Stimulated activated CD4-positive, alpha-beta T cell treated with anti-CD3 and anti-CD28 coated beads, TNF-alpha, amount 100 ng/mL, for 24 hours (primary cell): ENCODE measurements at places on chromosomes 16 and 17.
A peak's percentile ranks its signal among the peaks of the same experiment; 100 is the strongest.

GRCh38 chr16:88576307-88576706, 6.1 kb downstream of the ZC3H18 start:
- DNase-seq = no peak

DNA sequence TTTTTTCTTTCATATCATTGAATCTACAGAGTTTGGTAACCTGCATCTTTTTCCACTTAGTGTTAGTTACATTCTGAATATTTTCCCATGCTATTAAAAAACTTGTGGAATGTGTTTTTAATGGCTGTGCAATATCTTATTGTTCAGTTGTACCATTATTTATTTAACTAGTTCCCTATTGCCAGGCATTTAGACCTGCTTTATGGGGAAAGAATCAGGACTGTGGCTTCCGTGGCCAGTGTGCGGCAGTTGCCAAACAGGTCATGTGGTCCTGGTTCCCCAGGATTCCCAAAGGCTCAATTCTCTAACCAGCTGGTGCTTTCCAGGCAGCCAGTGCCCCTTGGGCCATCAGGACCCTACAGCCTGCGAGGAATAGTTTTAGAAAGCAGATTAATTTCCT, 30.8 kb downstream of the NDEL1 start:
- DNase-seq = no peak

DNA sequence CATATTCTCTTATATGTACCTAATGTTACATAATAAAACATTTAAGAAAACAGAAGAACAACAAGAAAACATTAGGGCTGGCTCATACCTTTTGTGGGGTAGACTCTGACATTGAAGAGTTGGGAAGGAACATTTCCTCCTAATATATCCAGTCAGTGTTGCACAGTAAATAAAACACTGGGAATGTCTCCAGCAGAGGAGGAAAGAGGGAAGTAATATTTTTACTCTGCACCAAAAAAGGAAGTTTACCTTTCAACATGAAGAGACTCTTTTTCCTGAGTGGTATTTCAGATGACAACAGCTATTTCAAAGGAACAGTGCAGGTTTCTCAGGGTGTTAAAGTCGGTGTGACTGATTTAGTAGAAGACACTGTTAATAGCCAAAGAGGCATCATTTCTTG, 31.9 kb downstream of the EPN2 start:
- DNase-seq = no peak

DNA sequence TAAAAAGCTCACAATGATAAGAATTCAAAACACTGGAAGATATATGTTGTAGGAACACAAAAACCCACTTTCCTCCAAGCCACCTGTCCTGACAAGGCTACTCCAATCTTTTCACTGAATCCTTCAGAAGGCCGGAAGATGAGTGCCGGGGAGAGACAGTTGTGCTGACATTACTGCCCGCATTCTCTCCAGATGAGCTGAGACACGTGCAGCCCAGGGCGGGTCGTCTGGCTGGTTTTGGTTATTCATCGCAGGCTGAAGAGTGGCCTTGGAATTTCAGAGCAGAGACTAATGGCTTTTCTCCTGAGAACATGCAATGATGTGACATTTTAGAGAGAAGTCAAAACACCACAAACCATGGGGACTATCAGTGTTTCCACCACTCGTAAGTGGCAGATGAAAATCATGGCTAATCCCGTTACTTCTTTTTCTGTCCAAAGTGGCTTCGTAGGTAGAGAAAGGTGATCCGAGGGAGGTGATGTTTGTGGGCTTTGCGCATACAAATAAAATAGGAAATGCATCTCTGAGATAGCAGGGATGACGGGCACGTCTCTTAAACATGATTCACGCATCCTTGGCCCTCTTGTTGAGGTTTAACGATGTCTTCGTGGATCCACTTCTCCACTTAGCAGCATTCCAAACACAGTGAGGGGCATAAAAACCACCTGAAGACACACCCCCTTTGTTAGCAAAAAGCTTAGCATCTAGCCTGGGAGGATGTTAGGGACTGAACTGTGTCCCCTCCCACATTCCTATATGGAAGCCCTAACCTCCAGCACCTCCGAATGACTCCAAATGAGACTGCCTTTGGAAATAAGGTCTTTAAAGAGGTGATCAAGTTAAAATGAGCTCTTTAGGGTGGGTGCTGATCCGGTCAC, 134.0 kb downstream of the IRX3 start:
- no peak for DNase-seq

- no peak for DNase-seq
Observed at GRCh38 chr16:79528338-79528737, 72.2 kb downstream of the MAF start.

DNA sequence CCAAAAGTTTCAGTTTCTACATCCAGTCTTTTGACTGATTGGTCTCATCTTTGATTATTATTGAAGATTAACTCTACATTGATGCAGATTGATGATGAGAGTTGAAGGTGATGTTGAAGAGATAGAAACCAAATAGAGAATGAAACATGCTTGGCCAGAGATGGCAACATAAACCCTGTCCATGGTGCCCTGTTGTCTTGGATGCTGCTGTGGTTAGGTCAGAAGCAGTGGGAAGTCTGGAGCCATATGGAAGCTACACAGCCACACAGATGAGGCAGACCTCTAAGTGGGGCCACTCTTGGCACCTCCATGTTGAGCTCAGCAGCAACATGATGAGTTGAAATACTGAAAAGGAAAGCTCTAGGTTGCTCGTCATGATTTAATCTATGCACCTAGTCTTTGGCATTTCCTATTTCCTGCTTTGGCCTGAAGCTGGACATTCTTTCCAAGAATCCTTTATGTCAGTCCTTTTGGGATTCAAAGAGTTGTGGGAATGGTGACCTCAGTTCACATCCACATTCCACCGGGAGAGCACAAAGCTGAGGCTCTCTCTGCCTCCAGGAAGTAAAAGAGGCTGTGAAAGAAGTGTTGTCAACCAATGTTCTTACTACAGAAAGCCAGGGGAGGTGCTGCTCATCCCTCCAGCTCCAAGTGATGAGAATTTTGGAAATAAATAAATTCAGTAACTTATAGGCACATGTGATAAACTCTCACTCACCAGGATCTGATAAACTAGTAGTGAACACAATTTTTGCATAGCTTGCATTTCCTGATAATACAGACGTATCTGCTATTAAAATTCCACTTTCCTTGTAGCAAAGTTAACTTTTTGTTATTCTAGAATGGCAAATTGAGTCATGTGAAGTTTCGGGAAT, 127.7 kb upstream of the MAF start:
- no peak for DNase-seq

DNA sequence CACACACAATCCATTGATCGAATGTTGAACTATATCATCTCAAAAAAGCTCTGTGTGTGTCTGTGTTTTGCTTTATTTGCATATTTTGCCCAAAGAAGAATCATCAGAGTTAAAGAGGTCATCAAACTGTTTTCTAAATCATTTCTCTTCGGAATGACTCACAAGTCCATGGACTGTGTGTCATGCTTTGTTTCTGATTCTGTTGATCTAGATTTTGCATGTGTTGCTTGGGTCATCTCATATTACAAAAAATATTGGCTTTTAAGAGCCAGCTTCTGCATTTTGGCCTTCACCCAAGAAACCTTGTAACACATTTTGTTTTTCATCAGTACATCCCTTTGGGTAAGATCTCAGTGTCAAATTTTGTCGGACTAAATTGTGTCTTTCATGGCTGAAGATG, 471.2 kb upstream of the HSBP1 start:
- no peak for DNase-seq

GRCh38 chr16:1487395-1488053, 1.2 kb downstream of the PTX4 start:
- DNase-seq = no peak

DNA sequence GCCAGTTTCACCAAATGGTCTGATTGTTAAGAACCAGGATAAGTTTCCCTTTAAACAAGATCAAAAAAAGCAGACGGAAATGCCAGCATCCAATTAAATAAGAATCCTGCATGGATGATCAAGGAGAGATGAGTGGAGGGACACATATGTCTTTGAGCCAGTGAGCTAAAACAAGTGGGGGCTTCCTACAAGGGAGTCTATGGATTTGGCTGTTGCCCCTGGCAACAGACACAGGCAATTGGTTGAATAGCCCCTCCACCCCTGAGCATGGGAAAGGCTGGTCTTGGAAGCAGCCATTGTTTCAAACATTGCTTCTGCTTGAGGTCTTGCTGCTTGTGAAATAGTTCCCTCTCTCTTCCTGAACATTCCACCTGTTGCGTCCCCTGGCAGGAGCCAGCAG, 374.7 kb upstream of the ERCC4 start:
- no peak for DNase-seq

DNA sequence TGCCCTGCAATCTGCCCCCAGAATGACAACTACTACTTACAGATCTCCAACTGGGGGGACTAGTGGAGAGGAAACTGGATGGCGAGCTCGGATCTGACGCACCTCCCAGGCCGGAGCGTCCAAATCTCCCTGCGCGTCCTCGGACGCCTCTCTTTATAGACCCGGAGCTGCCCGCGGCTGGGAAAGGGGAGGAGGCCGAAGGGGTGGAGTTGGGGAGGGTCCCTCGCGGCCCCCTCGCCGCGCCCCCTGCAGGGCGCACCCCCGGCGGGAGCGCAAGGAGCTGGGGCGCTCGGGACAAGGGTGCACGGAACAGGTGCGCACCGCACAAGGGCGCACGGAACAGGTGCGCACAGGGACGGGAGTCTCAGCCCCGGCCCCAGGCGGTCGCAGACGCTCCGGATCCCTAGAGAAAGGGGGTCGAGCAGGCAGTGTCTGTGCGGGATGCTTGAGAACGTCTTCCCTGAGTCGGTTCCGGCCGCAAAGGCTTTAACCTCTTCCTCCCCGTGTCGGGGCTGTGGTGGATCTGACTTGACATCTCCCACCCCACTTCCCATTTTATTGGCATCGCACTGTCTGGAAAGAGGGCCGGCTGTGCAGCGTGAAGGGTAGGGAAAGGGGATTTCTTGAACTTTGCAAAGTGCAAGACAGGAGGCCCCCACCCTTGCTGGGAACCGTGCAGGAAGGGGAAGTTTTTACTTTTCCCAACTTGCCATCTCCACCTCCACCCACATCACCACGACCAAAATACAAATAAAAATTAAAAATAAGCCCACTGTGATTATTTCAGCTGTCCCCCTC, at the start of gene MYH11:
Gene MYH11, minus strand, starts transcription at position 128 of the 798 bp plus-strand sequence. CDS start 18,776 bp downstream, outside the sequence.
- no peak for DNase-seq

DNA sequence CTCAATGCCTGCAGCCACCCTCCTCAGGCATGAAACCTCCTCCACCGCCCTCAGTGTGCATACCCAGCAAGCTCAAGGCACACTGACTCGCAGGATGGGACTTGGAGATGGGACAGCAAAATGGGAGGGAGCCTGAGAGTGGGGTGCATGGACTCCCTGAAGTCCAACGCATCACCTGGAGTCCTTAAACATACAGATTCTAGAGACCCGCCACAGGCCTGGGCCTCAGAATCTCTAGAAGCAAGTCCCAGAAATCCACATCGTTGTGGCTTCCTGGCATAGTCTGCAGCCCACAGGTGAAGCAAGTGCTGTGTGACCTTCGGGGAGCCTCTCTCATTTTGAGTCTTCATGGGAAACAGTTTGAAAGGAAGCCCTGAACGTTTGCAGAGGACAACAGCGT, 3.6 kb upstream of the TBX21 start:
- no peak for DNase-seq

DNA sequence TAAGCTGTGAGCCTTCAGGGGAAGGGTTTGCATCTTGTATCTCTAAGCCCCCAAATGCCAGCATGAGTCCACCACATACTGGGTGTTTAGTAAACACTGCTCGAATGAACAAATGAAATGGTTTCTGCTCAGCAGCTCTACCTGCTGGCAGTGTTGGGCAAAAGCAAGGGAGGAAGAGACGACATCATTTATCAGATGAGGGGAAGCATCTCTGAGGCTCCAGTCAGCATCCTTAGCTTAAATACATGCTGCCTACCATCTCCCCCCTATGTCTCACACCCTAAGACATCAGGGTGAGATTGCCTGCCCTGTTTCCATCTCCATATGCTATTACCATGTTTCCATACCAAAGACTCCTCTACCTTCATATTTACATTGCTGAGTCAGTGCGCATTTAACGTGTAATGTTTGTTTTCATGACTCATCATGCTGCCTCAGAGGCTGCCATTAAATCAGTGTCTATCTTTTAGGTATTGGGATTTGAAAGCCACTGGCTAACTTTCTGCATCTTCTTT, 379.8 kb downstream of the UTP18 start:
- no peak for DNase-seq

GRCh38 chr16:66717776-66718175, 21.2 kb upstream of the CMTM4 start:
- no peak for DNase-seq

DNA sequence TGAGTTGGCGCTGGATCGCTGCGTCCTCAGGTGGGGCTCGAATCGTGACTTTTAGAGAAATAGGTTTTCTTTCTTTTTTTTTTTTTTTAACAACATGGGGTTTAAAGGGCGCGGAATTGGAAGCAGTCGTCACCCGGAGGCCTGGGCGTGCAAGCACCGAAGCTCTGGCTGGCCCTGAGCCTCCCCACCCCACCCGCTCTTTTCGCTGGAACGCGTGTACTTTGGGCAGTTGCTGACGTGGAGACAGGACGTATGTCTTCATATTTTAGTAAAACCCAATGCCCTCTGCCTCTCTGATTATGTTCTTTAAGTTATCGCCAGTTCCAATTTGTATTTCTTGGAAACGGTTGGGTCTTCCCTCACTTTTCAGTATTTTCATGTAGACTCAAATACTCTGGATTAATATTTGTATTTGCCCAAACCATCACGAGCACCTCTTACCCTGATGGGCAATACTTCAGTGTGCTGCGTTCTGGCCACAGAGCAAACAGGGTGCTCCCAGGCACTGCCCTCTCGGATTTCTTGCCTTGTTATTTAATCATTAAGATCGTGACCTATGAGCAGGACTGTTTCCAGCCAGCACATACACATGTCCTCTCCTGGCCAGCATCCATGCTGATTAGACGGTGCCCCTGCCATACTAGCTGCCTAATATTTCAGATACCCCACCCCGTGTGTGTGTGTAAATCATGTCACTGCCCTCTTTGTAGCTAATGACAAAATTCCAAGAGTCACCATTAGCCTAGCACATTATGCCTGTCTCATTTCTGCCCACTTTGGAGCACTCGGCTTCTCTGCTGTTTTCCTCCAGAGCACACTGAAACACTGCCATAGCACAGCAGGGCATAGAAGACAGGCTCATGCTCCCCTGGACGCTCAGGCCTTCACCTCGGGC, 805 bp upstream of the C16orf95 start:
- DNase-seq = peak; percentile 42

- DNase-seq = no peak
Observed at GRCh38 chr16:15874745-15875314, 13.6 kb downstream of the CEP20 start.

- no peak for DNase-seq
Observed at GRCh38 chr16:73025151-73025855, 22.6 kb downstream of the ZFHX3 start.

- DNase-seq = no peak
Observed at GRCh38 chr17:80031691-80032430, 3.8 kb downstream of the TBC1D16 start.

GRCh38 chr17:49112936-49113335, 19.6 kb upstream of the B4GALNT2 start:
- no peak for DNase-seq

GRCh38 chr17:77392376-77393273, 251.9 kb downstream of the SEC14L1 start:
- DNase-seq = no peak

- no peak for DNase-seq
Observed at GRCh38 chr16:85759136-85759535, 8.2 kb upstream of the C16orf74 start.
